Muscle of arm (tissue), 14 donors: ENCODE measurements at places on chromosomes 2 and 18. TPM values are rescaled to one million over a fixed set of nuclear protein-coding genes. Genes with fewer than 3 reads are reported as not detected.
A peak's percentile ranks its signal among the peaks of the same experiment; 100 is the strongest.

DNA sequence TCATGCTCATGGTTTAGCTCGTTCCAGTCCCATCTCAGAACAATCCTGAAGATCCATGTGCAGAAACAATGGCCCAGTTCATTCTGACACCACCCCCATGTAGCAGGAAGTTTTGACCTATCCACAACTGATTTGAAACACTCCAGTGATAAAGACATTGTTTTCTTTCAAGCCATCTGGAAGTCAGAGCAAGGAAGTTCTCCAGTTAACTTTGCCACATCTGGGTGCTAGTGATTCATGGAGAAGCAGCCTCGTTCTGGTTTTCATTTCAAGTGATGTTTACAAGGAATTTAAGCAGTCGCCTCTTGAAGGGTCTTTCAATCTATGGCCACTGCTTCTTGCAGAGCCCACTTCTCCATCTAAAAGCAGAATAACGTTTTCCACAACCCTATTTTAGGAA lies 36.6 kb upstream of the TWIST2 start:
- no peak for DNase-seq

GRCh38 chr2:231099918-231100317 lies 24.9 kb downstream of the HTR2B start:
- no peak for DNase-seq

DNA sequence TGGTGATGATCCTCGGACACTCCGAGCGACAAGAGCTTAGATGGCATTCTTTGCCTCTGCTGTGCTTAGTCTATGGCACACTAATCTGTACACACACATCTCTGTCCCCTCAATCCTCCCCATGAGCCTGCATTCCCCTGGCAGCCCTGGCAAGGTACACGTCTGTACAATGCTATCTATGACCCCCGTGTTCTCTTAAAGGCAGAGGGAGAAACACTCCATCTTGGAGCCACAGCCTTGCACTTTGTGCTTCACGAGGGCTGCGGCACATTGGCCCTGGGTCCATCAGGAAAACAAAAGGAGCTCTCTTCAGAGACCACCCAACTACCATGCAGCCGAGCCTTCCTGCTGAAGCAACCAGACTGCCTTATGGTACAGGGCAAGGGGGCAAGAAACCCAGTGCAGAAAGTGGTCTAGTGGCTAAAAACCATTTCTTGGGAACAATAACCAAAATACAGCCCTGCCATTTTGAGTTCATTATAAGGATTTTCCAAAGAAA lies 42.5 kb downstream of the STEAP3 start:
- DNase-seq: no peak

- DNase-seq: no peak
Observed at GRCh38 chr2:89833780-89834117, 1142.3 kb downstream of the RPIA start.

DNA sequence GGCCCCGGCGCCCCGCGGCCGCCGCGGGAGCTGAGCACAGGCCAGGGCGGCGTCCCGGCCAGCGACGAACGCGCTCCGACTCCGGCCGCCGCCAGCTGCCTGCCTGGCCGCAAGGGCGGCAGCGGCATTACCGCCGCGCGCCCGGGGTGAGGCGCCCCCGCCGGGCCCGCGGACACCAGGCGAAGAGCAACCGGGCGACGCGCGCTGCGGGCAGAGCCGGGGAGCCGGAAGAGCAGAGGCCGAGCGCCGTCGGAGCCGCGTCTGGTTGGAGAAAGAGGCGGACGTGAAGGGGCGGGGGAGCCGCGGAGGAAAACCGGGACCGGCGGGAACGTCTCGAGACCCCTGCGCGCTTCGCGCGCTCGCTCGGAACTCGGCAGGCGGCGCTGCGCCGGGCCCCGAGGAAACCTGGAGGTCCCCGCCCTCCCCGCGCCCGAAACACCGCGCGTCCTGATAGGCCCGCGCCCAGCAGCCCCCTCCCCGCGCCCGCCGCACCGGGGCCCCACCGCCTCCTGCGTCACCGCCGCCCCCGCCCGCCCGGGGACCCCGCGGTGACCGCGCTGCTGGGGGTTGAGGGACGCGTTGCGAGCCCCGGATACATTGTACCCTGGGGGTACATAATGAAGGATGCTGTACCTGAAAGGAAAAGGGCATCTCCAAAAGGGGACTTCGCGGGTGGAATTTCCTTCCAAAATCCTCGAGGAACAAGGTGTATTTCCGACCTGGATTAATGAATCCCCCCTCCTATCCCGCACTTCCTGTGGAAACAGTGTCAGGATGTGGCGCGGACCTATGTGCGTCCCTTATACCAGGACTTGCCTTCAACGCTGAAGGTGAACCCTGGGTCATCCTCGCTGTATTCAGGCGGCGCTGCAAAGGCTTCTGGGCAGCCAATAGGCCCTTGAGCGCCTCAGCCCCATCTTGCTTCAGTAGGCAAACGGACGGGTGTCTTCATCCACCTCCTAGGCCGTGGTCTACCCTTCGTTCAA lies 1.0 kb upstream of the B4GALT6 start:
- peak; percentile 75 for DNase-seq

GRCh38 chr2:231662811-231663457 lies 45.4 kb upstream of the PTMA start:
- DNase-seq: no peak

DNA sequence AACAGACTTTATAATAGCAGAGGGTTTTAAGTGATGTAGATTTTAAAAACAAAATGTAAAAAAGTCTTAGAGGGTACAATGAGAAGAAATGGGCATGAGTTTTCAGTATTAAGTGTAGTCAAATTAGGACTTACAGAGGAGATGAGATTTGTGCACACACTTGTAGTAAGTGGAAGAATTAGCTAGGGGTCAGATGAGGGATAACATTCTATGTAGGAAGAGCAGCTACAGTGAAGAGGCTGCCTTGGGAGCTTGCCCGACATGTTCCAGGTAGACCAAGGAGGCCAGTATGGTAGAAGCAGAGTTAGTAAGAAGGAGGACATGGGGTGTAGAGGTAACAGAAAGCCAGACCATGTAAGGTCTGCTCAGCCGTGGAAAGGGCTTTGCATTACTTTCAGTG lies 189.2 kb upstream of the DSEL start:
- DNase-seq: no peak

- no peak for DNase-seq
Observed at GRCh38 chr18:59650266-59650820, 46.9 kb downstream of the CCBE1 start.

GRCh38 chr2:176493226-176493825 lies 224.1 kb downstream of the MTX2 start:
- no peak for DNase-seq

Gene SERPINB4
- polyA plus RNA-seq: not detected
